ENCODE measurements at places on chromosomes 12 and 14. TPM values are rescaled to one million over a fixed set of nuclear protein-coding genes. Genes with fewer than 3 reads are reported as not detected.

Gene CLEC12A
- total RNA-seq = 33.7 TPM

Gene KCNC2
- total RNA-seq = not detected

Gene HSPB8
- not detected for total RNA-seq

Gene ADAMTS20
- total RNA-seq = not detected

Gene LALBA
- not detected for total RNA-seq

Gene GLTP
- total RNA-seq = 63.0 TPM

Gene CATSPERB
- 6.8 TPM for total RNA-seq

Gene ACOT6
- total RNA-seq = not detected

Gene MGST1
- 15.6 TPM for total RNA-seq

Gene KRT71
- not detected for total RNA-seq

Gene SPIC
- not detected for total RNA-seq

Gene FAIM2
- not detected for total RNA-seq

Gene OR6C2
- not detected for total RNA-seq

Gene PLEKHG7
- 0.42 TPM for total RNA-seq

Measured in mononuclear cell (primary cell).